Activated CD4-positive, CD25-positive, alpha-beta regulatory T cell treated with anti-CD3 and anti-CD28 coated beads, Interleukin-2, amount 50 U/mL, for 72 hours (primary cell): ENCODE measurements at places on chromosomes 6 and 20.
A peak's percentile ranks its signal among the peaks of the same experiment; 100 is the strongest.

- DNase-seq = no peak
Measured at GRCh38 chr6:7787137-7787608, 61.3 kb downstream of the BMP6 start.

- DNase-seq = no peak
Measured at GRCh38 chr6:113208726-113209125, 648.4 kb upstream of the MARCKS start.

- no peak for DNase-seq
Measured at GRCh38 chr20:14210146-14210545, 127.3 kb downstream of the FLRT3 start.

GRCh38 chr6:144476286-144476685 is 191.2 kb downstream of the UTRN start:
- DNase-seq = no peak

GRCh38 chr6:16126861-16127260 is 2.0 kb upstream of the MYLIP start:
- no peak for DNase-seq

- DNase-seq = no peak
Measured at GRCh38 chr20:17759449-17759848, 59.7 kb downstream of the BANF2 start.

DNA sequence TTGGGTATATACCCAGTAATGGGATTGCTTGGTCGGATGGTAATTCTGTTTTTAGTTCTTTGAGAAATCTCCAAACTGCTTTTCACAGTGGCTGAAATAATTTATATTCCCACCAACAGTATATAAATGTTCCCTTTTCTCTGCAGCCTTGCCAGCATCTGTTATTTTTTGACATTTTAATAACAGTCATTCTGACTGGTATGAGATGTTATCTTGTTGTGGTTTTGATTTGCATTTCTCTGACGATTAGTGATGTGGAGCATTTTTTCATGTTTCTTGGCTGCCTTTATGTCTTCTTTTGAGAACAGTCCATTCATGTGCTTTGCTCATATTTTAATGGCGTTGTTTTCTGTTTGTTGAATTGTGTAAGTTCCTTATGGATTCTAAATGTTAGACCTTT is 641.6 kb downstream of the HACE1 start:
- no peak for DNase-seq

DNA sequence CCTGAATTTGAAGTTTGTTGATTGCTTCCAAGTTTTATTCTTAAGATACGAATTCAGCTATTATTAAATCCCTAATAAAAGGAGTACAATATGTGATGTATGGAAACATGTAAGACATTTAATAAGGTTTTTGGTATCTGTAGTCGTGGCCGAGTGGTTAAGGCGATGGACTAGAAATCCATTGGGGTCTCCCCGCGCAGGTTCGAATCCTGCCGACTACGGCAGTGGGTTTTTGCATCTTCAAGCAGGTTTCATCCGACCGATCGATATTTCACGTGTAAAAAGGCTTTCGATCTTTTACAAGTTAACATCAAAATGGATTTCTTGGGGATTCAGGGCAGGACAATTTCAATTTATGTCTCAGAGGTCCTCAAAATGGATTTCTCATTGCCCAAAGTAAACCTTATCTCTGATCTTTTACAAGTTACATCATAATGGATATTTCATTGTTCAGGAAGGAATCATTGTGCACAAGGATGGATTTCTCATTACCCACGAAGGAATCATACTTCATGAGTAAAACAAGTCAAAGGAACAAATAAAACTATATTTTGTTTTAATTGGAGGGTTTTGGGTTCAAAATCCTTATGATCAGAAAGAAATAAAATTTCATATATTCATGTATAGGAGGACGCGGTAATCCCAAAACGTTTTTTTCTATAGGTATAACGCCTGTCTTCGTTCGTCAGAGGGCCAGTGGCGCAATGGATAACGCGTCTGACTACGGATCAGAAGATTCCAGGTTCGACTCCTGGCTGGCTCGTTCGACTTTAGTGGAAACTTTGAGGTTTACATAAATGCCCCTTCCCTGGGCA is 37.3 kb upstream of the BTN3A2 start:
- peak; percentile 70 for DNase-seq

GRCh38 chr20:24478584-24478983 is 9.2 kb downstream of the SYNDIG1 start:
- DNase-seq = no peak

DNA sequence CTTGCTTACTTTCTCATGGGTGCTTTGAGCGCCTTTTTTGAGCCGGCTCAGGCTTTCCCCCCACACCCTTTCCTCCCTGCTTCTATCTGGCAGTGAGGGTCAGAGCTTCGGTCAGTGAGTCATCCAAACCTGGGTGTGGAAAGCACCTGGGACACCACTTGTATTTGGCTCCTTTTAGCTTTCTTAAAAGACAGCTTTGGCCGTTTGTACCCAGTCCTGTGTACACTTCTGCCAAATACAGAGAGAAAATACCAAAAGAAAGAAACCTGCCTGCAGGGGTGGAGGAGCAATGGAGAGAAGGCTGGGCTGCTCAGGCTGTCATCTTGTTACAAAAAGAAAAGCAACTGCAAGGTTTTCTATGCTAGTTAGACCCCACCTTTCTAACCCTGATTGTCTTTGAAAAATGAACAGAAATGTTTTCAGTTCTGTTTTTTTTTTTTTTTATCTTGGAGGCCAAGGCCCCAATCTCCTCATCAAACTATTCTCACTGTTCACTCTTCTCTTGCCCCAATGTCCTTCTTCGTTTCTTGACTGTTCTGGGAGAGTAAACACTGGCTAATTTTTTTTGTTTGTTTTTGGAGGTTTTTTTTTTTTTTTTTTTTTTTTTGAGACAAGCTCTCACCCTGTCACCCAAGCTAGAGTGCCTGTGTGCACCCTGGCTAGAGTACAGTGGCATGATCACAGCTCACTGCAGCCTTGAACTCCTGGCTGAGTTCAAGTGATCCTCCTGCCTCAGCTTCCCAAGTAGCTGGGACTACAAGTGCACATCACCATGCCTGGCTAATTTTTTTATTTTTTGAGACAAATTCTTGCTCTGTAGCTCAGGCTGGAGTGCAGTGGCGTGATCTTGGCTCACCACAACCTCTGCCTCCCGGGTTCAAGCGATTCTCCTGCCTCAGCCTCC is 76.4 kb downstream of the SSR1 start:
- DNase-seq = no peak

GRCh38 chr6:135141728-135142127 is 39.4 kb upstream of the MYB start:
- DNase-seq = no peak

DNA sequence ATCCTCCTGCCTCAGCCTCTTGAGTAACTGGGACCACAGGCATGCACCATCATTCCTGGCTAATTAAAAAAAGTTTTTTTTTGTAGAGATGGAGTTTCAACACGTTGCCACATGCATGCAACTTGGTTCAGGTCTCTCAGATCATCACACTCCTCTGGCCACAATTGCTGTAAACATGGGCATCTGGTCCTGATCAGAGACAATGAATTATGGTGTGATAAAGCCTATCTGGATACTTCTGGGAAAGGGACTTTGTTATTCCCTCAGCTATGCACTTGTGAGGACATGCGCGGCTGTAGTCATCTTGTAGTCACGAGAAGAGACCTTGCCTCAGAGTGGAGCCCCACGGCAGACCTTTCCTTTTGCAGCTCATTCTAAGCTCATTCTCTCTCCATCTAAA is 210.9 kb upstream of the ZFP64 start:
- no peak for DNase-seq

GRCh38 chr6:21593412-21593926 is at the start of gene SOX4:
TSS of gene SOX4 (plus strand) at chr6:21593751. CDS start at chr6:21594535, 784 bp downstream.
- peak; percentile 51 for DNase-seq

GRCh38 chr6:151862461-151862860 is 55.0 kb downstream of the ESR1 start:
- DNase-seq = no peak

GRCh38 chr6:50062051-50062450 is 12.3 kb upstream of the DEFB112 start:
- DNase-seq = no peak

DNA sequence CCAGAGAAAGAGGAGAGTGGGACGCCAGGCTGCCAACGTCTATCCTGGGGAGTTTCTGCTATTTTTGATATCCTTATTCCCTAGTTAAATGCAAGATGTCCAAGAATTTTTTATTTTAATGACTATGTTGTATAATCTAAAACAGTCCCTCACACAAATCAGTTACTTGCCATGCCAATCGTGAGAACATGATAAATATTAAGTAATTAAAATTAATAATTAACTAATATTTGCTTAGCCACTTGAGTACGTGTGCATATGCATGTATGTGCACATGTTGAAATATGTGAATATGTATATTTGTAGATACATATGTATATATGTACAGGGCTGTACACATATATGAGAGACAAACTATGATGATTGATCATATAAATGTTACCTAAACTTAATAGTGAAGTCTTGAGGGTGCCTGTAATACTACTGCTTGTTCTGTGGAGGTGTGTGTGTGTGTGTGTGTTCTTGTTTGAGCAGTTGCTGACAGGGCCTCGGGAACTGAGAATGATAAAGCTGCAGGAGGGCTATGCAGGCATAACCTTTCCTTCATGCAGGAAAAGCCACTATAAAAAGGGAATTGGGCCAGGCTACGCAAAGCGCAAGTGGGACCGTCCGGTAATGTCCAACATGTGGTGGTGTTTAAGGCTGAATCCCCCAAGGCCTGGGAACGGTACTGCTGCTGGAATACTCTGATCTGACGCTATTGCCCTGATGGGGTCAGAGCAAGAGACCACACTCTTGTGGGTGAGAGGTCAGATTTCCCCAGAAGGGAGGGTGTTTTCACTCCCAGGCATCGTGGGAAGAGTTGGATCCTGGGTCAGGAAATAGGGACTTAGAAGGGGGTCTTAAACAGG is 148.3 kb upstream of the TBX18 start:
- DNase-seq = no peak

- DNase-seq = no peak
Measured at GRCh38 chr6:96864216-96865054, 27.2 kb upstream of the GPR63 start.

GRCh38 chr20:41121399-41121798 is 15.9 kb upstream of the PLCG1 start:
- no peak for DNase-seq

DNA sequence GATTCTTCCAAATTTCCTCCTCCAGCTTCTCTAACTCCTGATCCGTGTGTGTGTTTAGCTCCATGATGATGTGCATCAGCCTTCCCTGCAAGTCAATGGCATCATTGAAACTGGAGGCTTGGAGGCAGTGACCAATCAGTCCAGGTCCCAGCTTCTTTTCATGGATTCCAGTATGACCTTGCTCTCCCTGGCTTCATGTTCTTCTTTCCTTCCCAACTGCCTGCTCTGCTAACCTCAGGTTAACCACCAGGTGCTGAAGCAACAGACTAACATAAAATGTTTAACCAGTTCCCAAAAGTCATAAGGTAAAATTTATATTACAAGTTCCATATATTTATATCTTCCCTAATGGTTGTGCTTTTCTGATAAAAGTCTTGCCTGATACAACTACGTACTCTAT is 512.8 kb upstream of the EPHA7 start:
- no peak for DNase-seq

DNA sequence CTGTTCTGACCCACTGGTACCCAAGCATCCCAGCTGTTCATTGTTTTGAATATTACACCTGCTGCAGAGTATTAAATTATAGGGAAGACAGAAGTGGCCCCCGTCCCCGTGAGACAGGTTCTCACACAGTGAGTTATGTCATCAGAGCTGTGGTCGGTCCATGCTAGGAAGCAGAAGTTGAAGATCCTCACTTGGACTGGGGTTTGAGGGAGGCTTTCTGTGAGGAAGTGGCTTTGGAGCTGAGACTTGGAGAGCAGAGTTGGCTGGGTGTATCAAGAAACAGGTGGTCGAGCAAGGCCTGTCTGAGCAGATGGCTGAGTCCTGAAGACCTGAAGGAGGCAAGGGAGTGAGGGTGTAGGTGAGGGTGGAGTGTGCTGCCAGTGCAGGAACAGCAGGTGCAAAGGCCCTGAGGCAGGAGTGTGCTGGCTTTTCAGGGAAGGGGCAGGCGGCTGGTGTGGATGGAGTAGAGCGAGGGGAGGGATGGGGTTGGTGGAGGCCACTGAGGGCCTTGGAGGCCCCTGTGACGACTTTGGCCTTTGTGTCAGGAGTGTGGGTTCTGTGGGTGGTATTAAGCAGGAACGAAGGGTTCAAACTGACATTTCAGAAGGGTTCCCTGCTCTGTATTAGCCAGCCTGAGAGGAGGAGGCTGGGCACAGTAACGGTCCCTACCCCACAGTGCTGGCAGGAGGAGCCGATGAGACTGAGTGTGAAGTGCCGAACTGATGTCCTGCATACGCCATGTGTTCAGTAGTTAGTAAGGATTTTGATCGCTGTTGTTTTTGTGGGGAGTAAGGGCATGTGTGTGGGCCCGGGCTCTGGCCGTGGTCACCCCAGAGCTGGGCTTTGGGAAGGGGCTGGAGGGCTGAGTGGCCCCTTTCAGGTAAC is 11.8 kb downstream of the SRC start:
- peak; percentile 21 for DNase-seq

DNA sequence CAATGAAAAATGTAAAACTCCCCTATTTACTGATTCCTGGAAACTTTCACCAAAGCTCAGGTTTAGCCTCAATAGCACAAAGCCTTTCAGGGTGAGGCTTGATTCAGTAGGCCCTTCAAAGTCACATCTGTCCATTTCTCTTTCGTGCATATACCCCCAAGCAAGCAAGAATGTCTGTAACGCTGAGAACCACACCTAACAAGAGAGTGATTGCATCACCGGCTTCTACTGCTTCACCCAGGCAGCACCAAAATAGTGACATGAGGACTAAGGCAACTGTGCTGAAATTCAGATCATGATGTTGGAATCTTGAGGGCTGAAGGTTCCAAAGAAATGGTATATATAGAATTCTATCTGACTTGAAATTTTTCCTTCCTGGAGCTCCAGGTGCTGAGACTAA is 26.1 kb downstream of the CGA start:
- no peak for DNase-seq

DNA sequence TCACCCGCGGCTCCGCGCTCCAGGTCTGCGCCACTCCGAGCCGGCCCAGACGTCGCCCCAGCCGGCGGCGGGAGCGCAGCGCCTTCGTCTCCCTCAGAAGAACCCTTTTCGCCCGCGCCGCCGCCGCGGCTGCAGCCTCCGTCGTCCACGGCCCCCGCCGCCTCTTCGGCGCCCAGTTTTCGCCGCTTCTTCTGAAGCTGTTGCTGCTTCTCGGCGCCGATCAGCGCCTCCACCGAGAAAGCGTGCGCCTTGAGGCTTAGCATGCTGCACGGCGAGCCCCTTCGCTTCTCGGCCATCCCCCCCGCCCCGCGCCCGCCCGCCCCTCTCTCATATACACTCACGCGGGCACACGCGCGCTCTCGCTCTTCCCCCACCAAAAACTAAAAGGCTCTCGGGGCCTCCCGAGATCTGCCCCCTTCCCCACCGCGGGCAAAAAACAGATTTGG is 489 bp downstream of the TBX18 start:
- no peak for DNase-seq

DNA sequence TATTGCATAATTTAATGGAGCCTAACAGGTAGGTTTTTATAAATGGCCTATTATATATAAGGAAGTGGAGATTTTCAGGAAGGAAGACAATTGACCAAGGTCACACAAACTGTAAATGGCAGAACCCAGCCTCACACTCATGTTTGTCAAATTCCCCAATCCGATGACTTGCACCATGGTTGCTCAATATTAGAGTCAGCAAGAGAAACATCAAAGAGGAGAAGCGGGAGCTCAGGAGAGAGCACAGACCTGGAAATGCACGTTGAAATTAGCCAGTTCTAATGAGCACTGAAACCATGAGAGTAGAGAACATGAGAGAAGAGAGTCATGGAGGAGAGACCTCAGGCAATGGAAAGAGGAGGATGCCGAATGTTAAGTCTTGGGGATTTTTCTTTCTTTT is 13.5 kb upstream of the MLIP start:
- DNase-seq = no peak
